ENCODE measurements at places on chromosomes 7 and 10.
A peak's percentile ranks its signal among the peaks of the same experiment; 100 is the strongest.

- DNase-seq: no peak
Observed at GRCh38 chr10:82463614-82464013, 588.6 kb downstream of the NRG3 start.

- DNase-seq: no peak
Observed at GRCh38 chr7:22234227-22234626, 122.7 kb downstream of the RAPGEF5 start.

GRCh38 chr7:30177965-30178364, 43.2 kb downstream of the MTURN start:
- no peak for DNase-seq

DNA sequence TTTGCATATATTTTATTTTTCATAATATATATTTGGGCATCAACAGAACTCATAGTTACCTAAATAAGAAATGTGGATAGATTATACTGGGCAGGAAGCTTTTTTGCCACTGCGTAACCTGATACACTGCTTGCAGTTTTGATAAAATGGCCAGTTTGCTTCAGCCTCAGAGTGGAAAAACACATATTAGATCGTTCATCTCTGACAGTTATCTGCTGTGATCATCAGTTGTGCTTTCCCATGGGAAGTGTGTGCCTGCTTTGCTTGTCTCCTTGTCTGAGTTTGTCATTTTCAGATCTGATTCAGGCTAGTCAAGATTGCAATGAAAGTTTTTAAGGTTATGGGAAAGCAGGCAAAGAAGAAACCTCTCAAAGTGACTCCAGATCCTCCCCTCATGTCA, 54.0 kb downstream of the ADAM12 start:
- no peak for DNase-seq

DNA sequence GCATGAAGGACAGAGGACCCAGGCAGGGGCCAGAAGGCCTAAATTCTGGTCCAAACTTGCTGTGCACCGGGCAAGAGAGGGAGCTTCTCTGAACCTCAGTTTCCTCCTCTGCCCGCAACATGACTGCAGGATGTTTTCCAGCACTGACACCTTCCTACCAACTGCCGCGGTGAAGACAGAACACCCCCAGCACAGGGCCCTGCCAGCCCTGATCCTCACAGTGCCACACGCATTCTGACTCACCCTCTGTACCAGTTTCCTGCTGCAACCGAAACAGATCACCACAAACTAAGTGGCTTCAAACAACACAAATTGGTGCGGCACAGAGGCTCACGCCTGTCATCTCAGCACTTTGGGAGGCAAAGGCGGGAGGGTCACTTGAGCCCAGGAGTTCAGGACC, 18.1 kb downstream of the MAD1L1 start:
- no peak for DNase-seq

DNA sequence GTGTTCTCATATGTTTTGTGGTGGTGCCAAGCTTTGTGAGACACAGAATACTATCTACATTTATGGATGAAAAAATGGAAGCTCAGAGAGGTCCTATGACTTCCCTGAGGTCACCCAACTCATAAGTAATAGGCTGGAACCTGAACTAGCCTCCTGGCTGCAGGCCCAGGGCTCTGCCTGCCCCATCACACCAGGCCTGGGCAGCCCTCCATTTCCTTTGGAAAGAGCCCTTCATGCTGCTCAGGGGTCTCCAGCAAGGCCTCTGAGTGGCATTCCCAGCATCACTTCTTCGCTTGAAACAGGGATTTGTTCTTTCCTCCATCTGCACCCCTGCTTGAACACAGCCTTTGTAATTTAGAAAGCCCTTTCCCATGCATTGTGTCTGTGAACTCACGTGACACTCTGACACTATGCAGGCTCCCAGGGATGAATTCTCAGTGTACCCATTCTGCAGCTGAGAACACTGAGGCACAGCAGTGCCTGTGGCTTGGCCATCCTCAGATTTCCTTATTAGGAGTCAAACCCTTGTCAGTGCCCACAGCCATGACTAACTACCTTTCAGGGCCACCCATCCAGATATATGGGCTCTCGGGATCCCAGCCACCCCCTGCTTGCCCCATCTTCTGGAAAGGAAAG, 127.8 kb upstream of the PPIF start:
- DNase-seq: no peak

GRCh38 chr7:128201067-128201689, 39.9 kb upstream of the LEP start:
- peak; percentile 50 for DNase-seq

DNA sequence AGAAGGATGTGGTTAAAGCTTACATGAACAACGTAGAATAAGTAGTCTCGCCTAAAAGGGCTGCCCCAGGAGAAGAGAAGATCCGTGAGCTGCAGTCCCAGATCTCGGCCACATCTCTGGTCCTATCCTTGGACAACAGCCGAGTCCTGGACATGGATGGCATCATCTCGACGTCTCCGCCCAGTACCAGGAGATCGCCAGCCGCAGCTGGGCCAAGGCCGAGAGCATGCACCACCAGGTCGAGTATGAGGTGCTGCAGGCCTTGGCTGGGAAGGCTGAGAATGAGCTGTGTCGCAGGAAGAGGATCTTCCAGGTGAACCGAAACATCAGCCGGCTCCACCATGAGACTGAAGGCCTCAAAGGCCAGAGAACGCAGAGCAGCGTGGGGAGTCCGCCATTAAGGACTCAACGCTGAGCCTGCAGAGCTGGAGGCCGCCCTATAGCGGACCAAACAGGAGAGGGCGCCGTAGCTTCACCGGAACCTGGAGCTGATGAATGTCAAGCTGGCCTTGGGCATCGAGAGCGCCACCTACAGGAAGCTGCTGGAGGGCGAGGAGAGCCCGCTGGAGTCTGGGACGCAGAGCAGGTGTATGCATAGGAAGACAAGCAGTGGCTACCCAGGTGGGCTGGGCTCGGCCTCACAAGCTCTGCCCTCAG, 22.2 kb downstream of the LIPK start:
- no peak for DNase-seq

DNA sequence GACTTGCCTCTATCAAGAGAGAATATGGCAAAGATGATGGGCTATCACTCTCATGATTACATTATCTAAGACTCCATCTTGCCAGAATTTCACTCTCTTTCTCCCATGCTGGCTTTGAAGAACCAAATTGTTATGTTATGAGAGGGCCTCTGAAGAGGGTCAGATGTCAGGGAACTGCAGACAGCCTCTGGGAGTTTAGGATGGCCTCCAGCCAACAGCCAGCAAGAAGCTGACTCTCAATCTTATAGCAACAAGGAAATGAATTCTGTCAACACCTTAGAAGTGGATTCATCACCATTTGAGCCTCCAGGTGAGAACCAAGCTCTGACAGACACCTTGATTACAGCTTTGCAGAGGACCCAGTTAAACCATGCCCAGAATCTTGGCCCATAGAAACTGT, 33.6 kb downstream of the ZNF22 start:
- no peak for DNase-seq

DNA sequence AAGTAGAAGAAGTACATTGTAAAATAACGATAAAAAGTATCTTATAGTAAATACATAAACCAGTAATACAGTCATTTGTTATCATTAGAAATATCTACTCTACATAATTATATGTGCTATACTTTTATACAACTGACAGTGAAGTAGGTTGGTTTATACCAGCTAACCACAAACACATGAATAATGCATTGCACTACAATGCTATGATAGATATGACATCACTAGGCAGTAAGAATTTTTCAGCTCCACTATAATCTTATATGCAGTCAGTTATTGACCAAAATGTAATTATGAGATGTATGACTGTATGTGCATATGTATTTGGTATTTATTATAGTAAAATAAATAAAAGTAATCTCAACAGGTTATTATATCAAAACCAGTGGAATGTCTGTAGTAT, 23.4 kb upstream of the SGCE start:
- DNase-seq: no peak

DNA sequence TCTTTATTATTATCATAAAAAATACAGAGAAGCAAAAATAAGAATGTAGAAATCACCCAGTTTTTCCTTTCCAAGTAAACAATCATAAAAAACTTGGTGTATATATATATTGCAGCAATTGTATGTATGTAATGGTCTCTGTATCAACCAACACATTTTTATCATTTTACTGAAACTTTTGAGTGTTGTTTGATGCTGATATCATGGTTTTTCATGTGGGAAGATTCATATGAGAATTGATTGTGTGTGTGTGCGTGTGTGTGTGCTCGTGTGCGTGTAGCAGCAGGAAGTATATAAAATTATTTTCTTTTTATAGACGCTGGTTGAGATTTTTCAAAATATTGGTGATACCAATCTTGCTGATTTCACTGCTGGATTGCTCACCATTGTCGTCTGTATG, 22.3 kb downstream of the SLC26A4 start:
- DNase-seq: no peak

- DNase-seq: no peak
Observed at GRCh38 chr7:130476297-130477150, 15.4 kb upstream of the MEST start.

DNA sequence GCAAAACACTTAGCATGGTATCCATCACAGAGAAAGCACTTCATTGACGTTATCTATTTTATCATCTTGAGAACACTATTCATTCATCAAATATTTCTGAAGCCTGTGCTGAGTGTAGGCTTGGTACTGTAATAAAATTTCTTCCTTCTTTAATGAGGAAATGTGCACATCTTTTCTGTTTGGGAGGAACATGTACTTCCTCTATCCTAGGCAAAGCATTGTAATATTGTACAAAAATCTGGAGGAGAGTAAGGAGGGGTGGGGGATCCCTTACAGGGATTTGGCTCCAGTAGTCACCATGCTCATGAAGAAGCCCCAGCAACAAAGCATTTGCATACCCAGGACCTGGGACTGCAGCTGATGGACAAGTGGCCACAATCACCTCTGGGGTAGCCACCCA, 39.9 kb upstream of the SORCS3 start:
- DNase-seq: no peak

DNA sequence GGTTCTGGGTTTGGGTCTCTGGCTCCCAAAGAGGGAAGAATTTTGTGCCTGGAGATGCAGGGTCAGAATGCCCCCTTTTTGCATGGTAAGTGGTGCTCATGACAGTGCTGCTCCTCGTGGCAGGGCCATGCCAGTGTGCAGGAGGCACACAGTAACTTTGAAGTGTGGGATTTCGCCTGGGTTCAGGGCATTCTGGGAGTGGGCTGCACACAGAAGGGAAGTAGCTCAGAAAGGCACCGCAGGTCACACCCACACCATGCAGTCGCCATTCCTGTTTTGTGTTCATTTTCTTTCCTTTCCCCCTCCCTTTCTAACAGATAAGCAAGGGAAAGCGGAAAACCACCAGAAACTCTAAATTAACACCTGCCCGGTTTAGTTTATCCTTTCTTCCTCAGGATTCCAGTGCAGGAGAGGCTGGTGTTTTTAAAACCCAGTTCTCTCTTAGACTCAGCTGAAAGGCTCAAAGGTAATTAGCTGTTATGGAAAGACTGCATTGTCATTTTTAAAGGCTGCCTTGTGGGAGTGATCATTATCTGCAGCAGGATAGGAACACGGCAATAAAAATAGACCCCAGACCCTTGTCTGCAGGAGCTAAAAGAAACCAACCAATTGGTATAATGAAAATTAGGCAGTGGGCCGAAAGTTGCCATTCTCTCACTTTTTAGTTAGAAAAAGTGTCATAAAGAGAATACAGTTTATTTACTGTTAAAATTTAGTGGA, 50.2 kb downstream of the EEPD1 start:
- DNase-seq: no peak

DNA sequence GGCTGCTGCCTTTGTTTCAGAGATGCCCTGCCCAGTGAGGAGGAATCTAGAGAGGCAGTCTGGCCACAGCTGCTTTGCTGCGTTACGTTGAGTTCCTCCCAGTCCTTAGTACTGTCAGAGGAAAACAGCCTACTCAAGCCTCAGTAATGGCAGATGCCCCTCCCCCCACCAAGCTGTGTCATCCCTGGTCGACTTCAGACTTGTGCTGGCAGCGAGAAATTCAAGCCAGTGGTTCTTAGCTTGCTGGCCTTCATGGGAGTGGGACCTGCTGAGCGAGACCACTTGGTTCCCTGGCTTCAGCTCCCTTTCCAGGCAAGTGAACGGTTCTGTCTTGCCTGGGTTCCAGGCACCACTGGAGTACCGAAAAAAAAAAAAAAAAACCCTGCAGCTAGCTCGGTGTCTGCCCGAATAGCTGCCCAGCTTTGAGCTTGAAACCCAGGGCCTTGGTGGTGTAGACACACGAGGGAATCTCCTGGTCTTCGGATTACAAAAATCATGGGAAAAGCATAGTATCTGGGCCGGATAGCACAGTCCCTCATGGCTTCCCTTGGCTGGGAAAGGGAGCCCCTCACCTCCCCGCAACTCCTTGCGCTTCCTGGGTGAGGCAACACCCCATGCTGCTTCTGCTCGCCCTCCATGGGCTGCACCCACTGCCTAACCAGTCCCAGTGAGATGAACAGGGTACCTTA, 9.1 kb downstream of the SDHAF3 start:
- no peak for DNase-seq

GRCh38 chr10:132707121-132707775, 78.7 kb downstream of the NKX6-2 start:
- no peak for DNase-seq

DNA sequence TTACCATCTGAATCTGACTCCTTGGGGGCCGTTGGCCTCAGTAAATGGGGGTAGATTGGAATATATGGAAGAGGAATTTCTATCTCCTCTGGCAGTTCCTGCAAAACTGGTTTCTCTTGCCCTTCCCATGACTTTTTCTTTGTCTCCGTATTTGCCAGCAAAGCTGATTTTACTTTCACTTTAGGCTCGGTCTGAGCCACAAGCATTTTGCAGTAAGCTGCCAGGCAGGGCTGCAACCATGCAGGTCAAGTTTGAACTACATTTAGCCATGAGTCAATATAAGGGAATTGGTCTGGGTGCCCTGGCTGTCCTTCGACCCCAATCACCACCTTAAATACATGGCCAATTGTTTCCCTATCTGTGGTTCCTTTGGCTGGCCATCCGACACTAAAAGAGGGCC, 104.3 kb downstream of the TRIM24 start:
- no peak for DNase-seq

DNA sequence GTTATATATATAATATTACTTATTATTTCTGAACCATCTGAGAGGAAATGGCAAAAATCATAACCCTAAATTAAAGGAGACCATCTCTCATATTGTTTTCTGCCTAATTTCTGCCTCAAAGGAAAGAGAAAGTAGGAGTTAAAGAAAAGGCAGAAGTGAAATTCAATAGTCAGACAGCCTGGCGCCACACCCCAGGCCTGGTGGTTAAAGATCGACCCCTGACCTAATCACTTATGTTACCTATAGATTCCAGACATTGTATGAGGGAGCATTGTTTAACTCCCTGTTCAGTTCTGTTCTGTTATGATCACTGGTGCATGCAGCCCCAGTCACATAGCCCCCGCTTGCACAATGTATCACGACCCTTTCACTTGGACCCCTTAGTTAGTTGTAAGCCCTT, 24.9 kb upstream of the CHST3 start:
- DNase-seq: no peak

- no peak for DNase-seq
Observed at GRCh38 chr10:31004611-31005193, 27.0 kb downstream of the ZNF438 start.

GRCh38 chr10:114537736-114538135, 120.3 kb downstream of the ABLIM1 start:
- DNase-seq: no peak

DNA sequence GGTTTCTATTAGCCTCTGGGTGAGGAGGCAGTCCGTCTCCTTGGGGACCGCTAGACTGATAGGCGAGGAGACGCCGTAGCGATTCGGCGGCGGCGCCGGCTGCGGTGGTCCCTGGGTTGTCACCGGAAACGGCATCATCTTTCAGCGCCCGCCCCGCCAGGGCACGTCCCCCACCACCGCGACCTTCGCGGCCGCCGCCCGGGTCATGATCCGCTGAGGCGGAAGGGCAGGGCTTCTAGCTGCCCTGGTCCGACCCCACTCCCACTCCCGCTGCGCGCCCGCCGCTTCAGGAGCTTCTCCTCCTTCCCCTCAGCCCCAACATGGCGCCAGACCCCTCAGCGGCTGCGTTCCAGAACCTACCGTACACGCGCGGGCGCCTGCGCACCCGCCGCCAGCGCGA, at the start of gene PAPOLB:
Gene PAPOLB, minus strand, starts transcription at position 358 of the 400 bp plus-strand sequence. Its CDS starts 220 bp downstream, at position 138.
- peak; percentile 61 for DNase-seq
